ENCODE measurements at places on chromosomes 7 and 10.
A peak's percentile ranks its signal among the peaks of the same experiment; 100 is the strongest.

DNA sequence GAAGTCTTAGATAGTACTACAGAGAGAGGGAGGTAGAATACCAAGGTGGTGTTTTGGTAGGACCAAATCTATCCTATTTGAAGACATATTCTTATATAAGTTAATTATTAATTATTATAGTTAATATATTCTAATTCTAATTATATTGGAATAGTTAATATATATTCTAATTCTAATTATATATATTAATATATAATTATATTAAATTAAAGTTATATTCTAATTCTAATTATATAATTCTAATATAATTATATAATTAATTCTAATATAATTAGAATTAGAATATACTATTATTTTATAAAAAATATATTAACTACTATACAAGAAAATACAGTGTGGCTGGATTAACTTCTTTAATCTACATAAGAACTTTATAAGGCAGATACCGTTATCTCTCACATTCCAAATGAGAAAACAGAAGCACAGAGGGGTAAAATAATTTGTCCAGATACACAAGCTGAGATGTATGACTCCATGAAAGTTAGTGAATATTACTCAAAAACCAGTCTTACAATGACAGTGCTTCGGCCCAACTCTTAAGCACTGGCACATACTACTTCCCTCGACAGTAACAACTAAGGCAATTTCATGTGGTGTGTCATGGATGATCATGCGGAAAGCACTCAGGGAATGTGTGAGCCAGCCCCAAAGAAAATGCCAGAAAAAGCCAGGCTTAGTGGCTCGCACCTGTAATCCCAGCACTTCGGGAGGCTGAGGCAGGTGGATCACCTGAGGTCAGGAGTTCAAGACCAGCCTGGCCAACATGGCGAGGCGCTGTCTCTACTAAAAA lies 42.6 kb downstream of the TYW1B start:
- no peak for DNase-seq

DNA sequence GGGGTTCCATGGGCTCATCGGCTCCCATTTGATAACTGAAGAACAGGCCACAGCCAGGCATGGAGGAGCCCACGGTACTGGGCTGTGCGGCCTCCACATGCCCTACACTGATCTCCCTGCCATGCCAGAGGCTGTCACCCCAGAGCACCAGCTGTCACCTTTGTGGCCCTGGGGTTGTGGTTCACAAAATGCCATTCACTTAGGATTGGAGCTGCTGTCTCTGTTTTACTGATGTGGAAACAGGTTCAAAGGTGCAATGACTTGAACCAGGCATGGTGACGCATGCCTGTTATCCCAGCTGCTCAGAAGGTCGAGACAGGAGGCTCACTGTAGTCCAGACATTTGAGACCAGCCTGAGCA lies 4.3 kb upstream of the UPK3B start:
- peak; percentile 11 for DNase-seq

DNA sequence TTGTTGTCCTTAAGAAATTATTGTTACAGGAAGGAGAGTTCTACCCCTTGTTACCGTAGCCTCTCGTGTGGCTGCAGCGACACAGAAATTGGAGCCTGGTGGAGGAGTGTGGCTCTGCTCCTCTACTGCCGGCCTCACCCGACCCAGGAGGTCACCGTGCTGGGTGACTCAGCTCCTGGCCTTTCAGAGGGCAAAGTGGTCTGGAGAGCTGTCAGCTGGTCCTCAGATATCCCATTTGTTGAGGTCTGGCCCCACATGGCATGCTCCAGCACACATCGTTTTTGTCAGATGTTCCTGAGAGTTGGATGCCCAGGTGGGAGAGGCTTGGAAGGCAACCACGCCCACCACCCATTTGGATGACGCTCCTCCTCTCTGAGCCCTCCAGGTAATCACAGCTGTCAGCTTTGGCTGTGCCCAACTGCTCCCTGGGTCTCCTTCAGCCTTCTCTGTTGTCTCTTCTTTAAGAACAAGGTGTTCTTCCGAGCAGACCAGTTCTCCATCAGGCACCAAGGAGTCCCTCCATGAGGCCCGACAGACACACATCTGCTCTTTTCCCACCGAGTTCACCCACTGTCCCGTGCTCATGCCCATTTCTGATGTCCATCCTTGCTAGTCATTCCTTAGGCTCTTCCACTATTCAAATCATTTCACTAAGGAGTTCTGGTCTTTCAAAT lies 80.3 kb downstream of the RAMP3 start:
- no peak for DNase-seq

- DNase-seq: no peak
Measured at GRCh38 chr7:158655931-158656441, 48.6 kb downstream of the NCAPG2 start.

GRCh38 chr10:129466703-129467358 lies at the start of gene MGMT:
TSS of gene MGMT (plus strand) at chr10:129467241.
- peak; percentile 99 for DNase-seq

- no peak for DNase-seq
Measured at GRCh38 chr10:133087045-133087678, 562 bp upstream of the ADGRA1 start.

- DNase-seq: no peak
Measured at GRCh38 chr10:78623578-78624215, 445.1 kb upstream of the ZMIZ1 start.

DNA sequence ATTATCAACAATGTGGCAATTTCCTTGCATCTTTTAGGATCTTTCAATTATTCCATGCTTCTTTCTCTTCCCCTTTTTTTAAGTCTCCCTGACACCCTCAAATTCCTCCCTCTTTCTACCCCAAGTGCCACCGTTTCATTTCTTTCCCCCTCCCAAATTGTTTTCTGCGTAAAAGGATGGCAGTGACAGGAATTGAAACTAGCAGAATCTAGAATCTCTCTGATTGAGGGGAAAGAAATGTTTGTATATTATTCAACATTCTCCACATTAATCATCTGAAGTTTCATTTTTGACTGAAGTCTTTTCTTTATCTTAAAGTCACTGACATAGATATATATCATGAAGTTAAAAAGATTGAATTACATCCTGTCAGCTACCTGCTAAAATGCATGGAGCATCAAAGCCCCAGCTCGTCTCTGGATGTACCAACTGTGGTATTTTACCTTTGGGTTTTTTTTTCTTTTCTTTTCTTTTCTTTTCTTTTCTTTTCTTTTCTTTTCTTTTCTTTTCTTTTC lies 633.5 kb downstream of the SORCS3 start:
- DNase-seq: no peak

- no peak for DNase-seq
Measured at GRCh38 chr10:95783741-95784140, 27.8 kb downstream of the ENTPD1 start.

GRCh38 chr10:115882021-115882420 lies 391.0 kb downstream of the GFRA1 start:
- no peak for DNase-seq

DNA sequence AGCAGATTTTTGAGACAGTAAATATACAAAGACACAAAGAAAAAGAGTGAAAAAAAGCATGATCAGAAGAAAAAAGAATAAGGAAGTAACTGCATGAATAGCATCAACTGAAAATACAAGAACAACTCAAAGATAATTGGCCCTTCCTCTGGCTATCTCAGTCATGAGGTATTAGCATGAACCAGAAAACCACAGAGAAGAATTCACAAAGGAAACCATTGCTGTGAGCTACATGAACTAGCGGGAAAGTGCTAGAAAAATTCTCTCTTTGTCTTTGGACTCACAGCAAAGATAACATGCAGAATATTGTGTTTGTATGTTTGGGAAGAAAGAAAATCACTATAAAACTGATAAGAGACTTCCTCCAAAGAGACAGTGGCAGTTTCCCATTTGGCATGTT lies 82.9 kb downstream of the SORCS1 start:
- DNase-seq: no peak

DNA sequence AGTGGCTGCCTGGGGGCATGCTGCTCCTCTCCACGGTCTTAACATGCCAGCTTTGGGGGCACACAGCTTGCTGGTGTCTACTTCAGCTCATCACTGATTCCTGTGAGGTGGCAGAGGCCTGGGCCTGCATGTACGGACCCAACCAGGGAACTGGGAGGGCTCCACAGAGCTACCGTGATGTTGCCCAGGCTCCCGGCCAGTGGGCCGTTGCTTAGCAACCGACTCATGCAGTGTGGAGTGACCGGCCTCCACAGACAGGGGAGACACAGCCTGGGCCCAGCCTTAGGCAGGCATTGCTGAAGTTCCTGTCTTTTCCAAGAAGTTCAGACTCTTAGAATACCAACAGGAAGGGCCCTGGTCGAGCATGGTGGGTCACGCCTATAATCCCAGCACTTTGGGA lies 25.8 kb upstream of the SH2B2 start:
- peak; percentile 72 for DNase-seq

- DNase-seq: peak; percentile 99
Measured at GRCh38 chr7:99558306-99559174, at the start of gene ZNF655. TSS of gene ZNF655 (plus strand) at chr7:99558642. CDS start at chr7:99560560, 1,918 bp downstream.

GRCh38 chr10:91672021-91672608 lies 39.2 kb upstream of the PPP1R3C start:
- no peak for DNase-seq

DNA sequence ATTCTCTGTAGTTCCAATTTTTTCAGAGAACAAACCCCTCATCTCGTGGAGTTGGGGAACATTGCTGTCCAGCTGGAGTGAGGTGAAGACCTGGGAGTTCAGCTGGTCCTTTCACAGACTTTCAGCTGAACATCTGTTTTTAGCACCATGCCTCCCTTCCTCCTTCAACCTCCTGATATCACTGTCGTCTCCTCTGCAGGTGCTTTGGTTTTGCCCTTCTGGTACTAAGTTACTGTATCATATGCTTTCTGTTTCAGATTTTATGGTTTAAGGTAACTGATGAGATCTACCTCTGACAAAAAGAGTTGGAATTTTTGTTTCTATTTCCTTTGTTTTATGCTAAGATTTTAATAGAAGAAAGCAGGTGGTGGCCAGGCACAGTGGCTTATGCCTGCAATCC lies 102.9 kb downstream of the ZNF438 start:
- DNase-seq: no peak

GRCh38 chr10:110672580-110672919 lies 28.4 kb downstream of the RBM20 start:
- no peak for DNase-seq

- no peak for DNase-seq
Measured at GRCh38 chr7:88259656-88260380, 40.0 kb upstream of the SRI start.

DNA sequence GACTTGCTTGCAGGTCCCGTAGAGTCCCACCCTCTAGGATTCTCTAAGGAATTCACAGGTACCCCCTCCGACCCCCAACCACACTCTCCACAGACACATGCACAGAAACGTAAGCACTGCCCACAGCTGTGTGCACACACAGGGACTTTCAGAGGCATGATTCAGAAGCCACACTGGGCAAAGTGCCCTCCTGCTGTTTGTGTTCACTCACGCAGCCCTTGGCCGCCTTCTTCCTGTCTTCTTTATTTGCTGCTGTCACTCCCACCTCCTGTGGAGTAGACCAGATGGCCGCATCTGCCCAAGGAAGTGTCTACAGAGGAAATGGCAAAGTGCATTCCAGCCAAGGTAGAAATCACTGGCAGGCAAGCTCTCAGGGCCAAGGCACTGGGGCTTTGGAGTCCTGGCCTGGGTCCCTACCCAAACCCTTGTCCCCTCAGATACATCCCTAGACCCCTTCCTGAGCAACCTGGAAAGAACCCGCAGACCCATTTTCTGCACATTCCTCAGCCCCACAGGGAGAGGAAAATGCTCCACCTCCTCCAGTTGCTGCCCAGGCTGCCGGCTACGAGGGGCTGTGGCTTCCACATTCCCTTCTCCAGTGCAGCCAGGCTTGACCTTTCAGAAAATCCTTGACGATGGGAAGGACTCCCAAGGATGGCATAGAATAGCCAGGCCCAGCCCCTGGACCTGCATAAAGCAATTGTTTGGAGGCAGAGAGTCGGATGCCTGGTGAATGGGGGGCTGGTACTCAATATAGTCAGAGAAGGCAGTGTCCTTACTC lies 21.6 kb upstream of the GIMAP8 start:
- DNase-seq: peak; percentile 59

DNA sequence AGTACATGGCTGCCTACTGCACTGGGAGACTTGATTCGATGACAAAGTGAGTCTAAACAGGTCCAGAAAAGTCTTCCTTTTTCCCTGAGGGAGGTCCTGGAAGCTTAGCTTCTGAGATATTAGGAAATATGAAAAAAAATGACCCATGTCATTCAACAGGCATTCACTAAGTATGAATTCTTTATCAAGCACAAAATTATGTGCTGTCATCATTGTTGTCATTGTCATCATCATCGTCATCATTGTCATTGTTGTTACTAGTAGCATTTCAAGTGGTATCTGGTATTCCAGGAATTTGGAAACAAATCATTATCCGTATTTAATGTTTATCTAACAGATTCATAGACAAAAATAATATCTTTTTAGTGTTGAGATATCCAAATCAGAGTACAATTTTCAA lies 49.7 kb upstream of the HECTD2 start:
- no peak for DNase-seq

DNA sequence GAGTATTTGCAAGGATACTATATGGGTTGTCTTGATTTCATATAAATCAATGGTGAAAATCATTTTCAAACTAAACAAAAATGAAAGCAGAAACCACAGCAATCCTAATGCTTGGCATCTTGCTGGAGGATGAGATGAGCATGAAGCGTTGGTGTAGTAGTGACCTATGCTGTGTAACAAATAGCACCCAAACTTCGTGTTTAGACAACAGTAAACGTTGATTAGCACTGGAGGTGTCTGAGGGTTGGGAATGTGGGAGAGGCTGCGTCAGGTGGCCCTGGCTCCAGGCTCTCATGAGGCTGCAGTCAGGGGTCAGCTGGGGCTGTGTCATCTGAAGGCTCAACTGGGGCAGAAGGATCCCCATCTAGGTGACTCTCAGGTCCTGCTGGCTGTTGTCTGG lies 67.8 kb downstream of the MICALL2 start:
- peak; percentile 13 for DNase-seq

DNA sequence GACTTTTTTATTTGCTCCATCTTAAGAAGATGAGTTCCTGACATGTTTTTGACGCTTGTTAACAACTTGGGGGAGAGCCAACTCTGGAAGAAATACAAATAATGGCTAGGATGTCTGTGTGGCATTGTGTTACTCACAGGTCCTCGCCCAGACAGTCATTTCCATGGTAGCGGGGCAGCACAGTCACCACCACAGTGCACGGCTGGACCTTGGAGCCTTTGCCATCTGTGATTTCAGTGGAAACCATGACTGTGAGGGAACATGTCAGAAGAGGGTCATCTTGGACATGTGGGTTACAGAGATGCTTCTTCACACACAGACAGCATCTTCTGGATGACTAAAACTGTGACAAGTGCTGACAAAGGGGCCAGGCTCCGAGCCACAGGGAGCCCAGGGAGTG lies 74.5 kb downstream of the PKD1L1 start:
- no peak for DNase-seq

DNA sequence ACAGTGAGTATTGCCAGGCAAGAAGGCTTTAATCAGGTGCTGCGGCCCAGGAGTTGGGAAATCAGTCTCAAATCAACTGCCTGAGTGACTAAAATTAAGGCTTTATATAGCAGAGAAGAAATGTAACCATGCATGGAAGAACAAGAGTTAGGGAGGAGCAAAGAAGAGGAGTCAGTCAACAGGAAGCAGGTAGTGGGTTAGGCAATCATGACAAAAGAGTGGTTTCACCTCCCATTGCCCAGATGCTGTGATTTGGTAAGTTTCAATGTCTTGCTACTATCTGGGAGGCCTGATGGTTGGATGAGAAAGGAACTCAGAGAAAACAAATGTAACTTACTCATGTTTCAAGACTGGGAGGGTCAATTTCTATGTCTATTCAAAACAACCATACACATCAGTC lies 998.3 kb downstream of the GATA3 start:
- DNase-seq: no peak
